Spinal cord (tissue), 10 donors: ENCODE measurements at places on chromosomes 2 and 18. TPM values are rescaled to one million over a fixed set of nuclear protein-coding genes. Genes with fewer than 3 reads are reported as not detected.

DNA sequence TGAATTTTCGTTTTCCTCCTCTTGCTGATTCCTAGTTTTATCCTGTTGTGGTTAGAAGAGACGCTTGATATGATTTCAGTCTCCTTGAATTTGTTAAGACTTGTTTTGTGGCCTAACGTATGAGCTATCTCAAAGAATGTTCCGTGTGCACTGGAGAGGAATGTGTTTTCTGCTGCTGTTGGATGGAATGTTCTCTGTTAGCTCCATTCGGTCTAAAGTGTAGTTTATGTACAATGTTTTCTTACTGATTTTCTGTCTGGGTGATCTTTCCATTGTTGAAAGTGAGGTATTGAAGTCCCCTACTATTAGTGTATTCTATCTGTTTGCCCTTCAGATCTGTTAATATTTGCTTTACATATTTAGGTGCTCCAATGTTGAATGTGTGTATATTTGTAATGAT, 25.9 kb downstream of the COLEC11 start:
- DNase-seq: no peak

DNA sequence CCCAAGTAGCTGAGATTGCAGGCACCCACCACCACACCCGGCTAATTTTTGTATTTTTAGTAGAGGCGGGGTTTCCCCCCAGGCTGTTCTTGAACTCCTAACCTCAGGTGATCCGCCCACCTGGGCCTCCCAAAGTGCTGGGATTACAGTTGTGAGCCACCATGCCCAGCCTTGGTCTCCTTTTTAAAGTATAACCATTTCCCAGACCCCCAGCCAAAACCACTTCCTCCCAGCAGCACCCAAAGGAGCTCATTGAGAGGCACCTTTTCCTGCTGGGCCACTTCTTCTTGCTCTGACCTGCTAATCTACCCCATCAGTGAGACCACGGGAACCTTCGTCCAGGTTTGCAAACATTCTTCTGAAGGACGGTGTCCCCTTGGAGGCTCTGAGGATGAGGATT, 69.9 kb downstream of the INPP5D start:
- DNase-seq: no peak

DNA sequence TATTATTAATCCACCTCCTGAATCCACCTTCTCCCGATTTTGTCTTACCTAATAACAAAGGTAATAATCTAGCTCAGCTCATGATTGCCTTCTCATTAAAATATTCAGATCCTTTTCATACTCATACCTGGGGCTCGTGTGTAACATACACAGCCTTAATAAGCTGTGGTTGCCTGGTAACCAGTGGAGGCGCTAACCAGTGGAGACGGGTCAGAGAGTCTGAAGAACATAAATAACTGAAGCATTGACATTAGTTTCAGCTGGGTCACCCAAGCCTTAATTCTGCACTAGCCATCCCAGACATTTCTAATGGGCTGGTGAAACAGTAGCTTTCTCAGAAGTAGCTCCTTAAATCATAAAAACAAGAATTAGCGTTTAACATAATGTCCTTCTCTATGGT, 14.8 kb upstream of the DTNA start:
- DNase-seq: no peak

The ABHD1 gene
- polyA plus RNA-seq: 2.9 TPM

- DNase-seq: no peak
Measured at GRCh38 chr2:25295621-25296020, 46.1 kb downstream of the DNMT3A start.

DNA sequence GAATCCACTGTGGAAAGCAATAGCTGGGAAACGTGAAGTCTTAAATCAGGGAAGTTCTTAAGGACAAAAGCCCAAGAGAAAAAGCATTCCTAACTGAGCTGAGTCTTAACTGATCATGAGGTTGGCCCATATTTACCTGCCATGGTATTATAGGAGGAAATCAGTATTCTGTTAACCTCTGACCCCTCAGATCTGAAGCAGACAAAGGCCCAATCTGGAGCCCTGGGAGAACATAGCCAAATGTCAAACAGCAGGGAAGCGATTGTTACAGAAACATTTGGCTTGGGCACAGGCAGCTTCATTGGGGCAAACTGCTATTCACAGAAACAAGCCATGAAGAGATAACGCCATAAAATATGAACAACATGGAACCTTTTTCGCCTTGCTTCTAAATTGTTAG, 18.8 kb downstream of the EPHA4 start:
- DNase-seq: no peak

GRCh38 chr18:30378097-30378496, 664.4 kb downstream of the DSC3 start:
- DNase-seq: no peak
